ENCODE measurements at places on chromosomes 4 and X. TPM values are rescaled to one million over a fixed set of nuclear protein-coding genes. Genes with fewer than 3 reads are reported as not detected.

- DNase-seq, result no peak
Measured at GRCh38 chr4:83885256-83886182, 349.6 kb downstream of the GPAT3 start.

GRCh38 chr4:145524552-145524951, 42.9 kb downstream of the SMAD1 start:
- no peak for DNase-seq

The CCSER1 gene
- 39.5 TPM for total RNA-seq

DNA sequence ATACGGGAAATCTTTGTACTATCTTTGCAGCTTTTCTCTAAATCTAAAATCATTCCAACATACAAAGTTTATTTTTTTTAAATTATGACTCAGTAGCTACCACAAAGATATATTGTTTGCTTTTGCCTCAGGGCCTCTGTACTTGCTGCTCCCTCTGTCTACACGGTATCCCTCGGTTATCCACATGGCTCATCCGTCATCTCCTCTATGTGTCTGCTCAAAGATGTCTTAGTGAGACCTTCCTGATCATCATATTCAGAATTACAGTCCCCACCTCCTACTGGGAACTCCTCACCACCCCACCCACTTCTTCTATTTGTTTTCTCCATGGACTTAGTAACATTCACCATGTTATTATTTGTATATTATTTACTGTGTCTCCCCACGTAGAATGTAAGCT, 107.8 kb downstream of the PARM1 start:
- DNase-seq, result no peak

GRCh38 chr4:33349376-33349775, 2629.2 kb downstream of the PCDH7 start:
- DNase-seq, result no peak

Data from B cell (primary cell).